ENCODE measurements at places on chromosomes 1 and 21. TPM values are rescaled to one million over a fixed set of nuclear protein-coding genes. Genes with fewer than 3 reads are reported as not detected.

GRCh38 chr21:36104317-36105300 lies 30.3 kb upstream of the CBR3 start:
- no peak for DNase-seq

- no peak for DNase-seq
Measured at GRCh38 chr1:53590104-53590503, 130.9 kb downstream of the DMRTB1 start.

- DNase-seq: no peak
Measured at GRCh38 chr1:25030674-25031589, 100.9 kb upstream of the RUNX3 start.

ABCG1 gene
- total RNA-seq: 12.7 TPM
